ENCODE measurements at places on chromosomes 7 and 10.

- DNase-seq = no peak
Observed at GRCh38 chr7:27344471-27344870, 101.9 kb downstream of the EVX1 start.

DNA sequence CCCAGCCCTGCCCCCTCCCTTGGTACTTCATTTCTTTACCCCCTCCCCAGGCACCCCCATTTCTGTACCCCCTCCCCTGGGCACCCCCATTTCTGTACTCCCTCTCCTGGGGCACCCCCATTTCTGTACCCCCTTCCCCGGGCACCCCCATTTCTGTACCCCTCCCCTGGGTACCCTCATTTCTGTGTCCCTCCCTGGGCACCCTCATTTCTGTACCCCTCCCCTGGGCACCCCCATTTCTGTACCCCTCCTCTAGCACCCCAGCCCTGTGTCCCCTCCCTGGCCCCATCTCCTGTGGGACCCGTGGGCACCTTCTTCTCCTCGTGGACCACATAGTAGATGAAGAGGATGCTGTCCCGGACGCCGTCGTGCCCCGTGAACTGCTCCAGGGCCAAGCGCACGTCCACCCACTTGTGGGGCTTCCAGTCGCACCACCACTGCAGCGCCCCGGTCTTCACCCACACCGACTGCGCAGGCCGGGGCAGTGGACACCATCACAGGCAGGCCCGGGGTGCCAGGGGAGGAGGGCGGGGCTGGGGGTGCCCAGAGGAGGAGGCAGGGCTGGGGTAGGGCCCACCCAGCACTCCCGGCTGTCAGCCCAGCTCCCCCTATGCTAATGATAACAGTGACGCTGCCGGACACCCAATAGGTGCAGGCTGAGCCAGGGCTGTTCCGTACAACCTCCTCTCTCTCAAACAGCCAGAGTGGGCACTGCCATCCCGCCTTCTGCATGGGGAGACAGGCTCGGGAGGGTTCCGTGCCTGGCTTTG lies 20.4 kb downstream of the TECPR1 start:
- no peak for DNase-seq

GRCh38 chr10:56943221-56943755 lies 582.2 kb upstream of the ZWINT start:
- DNase-seq = no peak

GRCh38 chr7:144445590-144445989 lies 42.1 kb upstream of the NOBOX start:
- no peak for DNase-seq

DNA sequence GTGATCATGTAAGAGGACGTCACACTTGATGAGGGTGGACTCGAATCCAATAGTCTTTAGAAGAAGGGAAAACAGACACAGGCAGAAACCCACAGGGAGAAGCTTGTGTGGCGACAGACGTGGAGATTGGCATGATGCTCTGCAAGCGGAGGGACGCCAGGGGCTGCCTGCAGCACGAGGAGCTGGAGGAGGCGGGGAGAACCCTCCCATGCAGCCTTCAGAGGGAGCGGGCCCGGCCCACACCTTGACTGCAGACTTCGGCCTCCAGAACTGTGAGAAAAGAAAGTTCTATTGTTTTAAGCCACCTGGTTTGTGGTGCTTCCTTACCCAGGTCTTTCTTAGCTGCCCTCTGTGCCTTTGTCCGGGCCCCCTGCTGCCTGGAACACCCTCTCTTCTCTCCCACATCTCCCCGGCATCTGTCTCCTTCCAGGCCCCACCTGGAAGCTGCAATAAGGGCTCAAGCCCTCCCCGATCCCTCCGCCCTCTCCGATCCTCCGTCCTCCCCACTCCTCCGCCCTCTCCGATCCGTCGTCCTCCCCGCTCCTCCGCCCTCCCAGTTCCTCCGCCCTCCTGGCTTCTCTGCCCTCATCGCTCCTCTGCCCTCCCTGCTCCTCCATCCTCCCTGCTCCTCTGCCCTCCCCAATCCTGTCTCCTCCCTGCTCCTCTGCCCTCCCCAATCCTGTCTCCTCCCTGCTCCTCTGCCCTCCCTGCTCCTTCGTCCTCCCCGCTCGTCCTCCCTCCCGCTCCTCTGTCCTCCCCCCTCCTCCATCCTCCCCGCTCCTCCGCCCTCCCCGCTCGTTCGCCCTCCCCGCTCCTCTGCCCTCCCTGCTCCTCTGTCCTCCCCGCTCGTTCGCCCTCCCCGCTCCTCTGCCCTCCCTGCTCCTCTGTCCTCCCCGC lies 17.4 kb upstream of the PRKAG2 start:
- no peak for DNase-seq

DNA sequence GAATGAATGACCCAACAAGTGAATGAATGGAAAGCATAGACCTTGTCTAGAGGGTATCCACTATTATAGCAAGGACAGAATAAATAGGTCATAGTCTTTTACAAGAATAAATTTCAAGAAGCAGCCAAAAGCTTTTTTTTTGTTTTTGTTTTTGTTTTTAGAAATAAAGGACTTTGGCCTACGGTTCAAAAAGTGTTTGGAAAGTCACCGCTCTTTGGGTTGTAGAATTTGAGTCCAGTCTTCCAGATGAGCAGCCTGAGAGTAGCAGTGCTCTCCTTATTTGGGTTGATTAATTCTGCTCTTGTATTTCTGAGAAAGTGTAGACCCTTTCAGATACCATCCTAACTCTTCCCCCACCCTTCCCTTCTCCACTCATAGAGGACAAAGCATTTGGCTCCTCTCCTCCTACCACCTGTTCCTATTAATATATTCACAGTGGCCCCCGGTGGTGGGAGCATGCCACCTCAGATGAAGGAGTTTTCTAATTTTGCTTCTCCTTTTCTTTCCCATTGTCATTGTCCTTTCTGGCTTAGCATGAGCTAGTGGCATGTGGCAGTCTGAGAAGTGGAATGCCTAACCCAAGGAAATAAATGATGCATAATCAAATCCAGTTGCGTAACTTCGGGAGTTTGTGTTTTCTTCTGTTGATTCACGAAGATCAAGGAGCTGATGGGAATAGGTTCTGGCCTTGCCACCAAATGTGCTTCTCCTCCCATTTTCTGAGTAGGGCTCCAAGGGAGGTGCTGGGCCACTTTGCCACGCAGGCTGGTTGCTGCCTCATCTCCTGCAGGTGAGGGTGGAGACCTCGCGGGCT lies 114.7 kb downstream of the CHN2 start:
- DNase-seq = peak; percentile 28

- DNase-seq = no peak
Observed at GRCh38 chr7:129821476-129821875, 131.3 kb downstream of the UBE2H start.

DNA sequence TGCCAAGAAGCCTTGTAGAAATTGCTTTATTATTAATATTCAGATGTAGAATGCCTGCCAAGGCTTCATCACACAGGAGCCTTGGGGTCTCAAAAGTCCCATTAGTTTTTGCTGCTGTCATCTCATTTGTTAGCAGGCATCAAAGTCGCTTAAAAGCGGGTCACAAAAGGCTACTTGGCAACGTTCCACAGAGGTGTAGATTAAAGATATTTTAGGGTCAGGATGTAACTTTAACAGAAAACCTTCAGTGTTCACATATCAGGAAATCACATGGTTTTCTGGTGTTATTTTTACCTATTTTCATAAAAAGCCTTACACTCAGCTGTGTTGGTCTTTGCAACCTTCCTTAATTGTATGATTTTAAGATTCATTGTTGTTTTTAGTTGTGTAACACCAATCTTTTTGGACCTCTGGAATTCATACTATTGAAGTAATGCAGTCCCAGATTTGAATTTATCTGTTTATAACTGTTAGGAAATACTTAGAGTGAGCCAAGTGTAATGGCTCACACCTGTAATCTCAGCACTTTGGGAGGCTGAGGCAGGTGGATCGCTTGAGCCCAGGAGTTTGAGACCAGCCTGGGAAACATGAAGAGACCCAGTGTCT lies 65.3 kb downstream of the TET1 start:
- DNase-seq = no peak

- no peak for DNase-seq
Observed at GRCh38 chr7:15345216-15345615, 216.6 kb downstream of the AGMO start.

DNA sequence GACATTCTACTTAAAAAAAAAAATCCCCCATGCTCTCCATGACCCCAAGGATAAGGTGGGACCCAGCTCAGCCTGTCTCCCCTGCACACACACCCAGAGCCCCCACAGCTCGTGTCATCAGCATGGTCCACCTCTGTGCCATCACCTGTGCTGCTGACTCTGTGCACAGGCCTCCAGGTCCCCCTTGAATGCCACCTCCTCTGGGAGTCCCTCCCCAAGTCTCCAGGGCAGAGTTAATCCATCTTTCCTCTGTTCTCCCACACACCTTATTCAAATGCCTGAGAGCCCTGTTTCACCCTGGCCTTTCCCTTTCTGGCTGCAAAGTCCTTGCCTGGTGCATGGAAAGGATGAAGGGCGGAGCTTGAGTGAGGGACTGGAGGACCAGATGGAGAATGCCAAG lies 194.1 kb upstream of the LYZL2 start:
- DNase-seq = no peak

DNA sequence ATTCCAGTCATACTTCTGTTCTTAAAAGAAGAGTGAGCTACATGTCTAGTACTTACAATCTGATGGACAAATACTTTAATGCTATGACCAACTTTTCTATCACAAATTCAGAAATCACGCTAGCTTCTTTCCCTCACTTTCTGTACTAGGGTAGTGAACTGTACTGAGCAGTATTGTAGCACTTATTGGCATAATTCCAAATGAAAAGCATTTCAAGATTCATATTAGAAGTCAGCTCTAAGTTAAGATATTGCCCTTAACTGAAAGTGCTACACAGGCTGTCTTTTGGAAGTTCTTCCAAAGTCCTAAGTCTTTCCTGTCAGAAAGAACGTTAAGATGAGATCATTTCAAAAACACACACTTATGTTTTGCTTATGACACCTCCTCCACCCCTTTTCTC lies 13.4 kb downstream of the P4HA1 start:
- DNase-seq = no peak

DNA sequence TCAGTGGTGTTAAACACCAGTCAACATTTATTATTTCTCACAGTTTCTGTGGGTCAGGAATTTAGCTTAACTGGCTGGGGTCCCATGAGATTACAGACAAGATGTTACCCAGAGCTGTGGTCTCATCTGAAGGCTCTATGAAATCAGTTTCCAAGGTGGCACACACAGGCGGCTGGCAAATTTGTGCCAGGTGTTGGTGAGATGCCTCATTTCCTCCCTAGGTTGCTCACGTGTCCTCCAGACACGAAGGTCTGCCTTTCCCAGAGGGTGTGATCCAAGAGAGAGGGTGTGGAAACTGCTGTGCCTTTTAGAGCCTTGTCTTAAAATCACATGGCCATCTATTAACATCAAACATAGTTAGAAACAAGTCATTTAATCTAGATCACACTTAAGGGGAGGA lies 209.0 kb downstream of the JCAD start:
- DNase-seq = no peak

DNA sequence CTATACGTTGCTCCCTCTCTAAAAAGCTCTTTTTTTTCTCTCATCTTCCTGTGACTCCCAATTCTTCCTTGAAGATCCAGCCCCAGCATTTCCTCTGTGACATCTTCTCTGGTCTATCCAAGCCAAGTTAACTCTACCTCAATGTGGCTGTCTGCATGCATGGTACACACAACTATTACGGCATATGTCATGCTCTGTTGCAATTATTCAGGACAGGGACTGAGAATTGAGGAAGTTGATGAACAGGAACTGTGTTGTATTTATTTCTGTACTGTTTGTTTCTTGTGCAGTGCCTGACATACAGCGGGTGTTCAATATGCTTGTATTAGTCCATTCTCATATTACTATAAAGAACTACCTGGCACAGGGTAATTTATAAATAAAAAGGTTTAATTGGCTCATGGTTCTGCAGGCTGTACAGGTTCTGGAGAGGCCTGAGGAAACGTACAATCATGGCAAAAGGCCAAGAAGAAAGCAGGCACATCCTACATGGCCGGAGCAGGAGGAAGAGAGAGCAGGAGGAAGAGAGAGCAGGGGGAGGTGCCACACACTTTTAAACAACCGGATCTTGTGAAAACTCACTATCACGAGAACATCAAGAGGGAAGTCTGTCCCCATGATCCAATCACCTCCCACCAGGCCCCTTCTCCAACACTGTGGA lies 6.3 kb downstream of the TRPV5 start:
- DNase-seq = no peak

DNA sequence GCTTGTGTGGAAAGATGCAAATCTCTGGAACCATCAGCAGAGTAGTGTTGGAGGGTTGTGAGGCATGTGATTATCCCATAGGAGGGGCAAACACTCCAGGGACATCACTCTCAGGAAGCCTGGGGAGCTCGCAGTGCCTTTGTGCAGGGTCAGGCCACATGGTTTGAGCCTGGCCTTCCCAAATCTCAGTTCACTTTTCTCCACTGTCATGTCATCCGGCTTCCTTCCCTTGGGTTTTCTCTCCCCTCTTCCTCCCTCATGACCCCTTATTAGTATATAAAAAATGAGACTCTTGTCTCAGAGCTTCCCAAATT lies 20.4 kb downstream of the TSPAN14 start:
- no peak for DNase-seq

DNA sequence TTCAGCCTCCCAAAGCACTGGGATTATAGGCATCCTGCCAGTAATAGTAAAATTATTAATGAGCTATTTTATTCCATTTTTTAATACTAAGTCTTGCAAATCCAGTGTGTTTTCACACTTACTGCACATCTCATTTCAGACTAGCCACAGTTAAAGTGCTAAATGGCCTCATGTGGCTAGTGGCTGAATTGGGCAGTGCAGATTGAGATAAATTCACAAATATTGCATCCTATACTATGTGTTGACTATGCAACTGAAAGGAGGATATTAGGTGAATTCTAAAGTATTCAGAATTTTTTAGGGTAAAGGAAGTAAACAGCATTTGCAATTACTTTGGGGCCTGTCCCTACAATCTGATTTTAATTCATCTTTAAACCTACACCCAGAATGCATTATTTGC lies 10.2 kb downstream of the APBB1IP start:
- DNase-seq = no peak

DNA sequence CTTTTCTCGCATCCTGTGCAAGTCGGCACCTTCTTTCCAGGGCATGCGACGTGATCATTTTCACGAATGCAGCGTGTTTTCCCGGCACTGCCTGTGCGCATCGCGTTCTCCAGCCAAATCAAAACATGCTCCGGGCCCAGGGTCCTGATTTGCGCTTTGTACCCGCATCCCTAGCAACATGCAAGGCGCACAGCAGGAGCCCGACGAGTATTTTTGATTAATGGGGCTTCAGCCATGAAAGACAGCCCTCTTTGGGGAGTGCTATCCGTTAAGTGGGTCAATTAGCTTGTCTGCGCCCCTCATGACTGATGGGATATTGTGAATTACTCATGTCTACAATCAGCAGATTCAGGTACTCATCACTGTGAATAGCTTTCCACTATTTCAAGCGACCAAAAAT lies 243.3 kb upstream of the RNF32 start:
- no peak for DNase-seq

DNA sequence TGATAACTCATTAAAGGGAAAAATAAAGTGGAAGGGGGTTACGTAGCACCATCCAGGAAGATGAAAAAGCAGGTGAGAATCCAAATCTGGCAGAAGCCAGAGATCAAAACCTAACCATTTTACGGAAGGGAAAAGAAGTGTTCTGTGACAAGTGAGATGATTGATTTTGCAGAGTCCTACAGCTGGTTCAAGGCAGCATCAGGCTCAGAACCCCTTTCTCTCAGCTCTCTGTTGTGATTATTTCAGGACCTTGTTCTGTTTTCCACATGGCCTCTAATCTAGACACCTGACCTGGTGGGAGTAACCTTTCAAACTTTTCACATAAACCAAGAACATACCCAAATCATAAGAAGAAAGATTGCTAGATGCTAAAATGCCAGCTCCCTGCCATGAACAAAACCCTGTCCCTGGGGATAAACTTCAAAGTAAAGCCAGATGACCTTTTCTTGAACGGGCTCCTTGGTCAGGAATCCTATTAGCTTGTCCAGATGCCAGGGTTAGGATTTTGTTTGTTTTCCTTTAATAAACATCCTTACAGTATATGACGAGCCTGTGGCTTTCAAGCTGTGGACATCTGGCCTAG lies 5.9 kb downstream of the DUSP5 start:
- DNase-seq = no peak

All from HepG2 (cell line).